Thoracic aorta (tissue), 2 donors: ENCODE measurements at places on chromosomes 7 and 10. TPM values are rescaled to one million over a fixed set of nuclear protein-coding genes. Genes with fewer than 3 reads are reported as not detected.

GRCh38 chr7:147756300-147756699 lies 834.3 kb upstream of the C7orf33 start:
- no peaks in the 10 kb centered on the region for H3K4me1 ChIP-seq
- no peaks in the 10 kb centered on the region for H3K27me3 ChIP-seq
- no peak overlapping the region for H3K27ac ChIP-seq
- H3K36me3 ChIP-seq: no peaks in the 10 kb centered on the region
- H3K4me3 ChIP-seq: no peak overlapping the region

CFAP43 gene
- 0.85 TPM for total RNA-seq

- no peaks in the 10 kb centered on the region for H3K36me3 ChIP-seq
- no peaks in the 10 kb centered on the region for H3K4me1 ChIP-seq
- no peaks in the 10 kb centered on the region for H3K27me3 ChIP-seq
- no peak for DNase-seq
- H3K4me3 ChIP-seq: no peak overlapping the region
Observed at GRCh38 chr7:108140671-108141070, 10.5 kb upstream of the LAMB4 start.

DNA sequence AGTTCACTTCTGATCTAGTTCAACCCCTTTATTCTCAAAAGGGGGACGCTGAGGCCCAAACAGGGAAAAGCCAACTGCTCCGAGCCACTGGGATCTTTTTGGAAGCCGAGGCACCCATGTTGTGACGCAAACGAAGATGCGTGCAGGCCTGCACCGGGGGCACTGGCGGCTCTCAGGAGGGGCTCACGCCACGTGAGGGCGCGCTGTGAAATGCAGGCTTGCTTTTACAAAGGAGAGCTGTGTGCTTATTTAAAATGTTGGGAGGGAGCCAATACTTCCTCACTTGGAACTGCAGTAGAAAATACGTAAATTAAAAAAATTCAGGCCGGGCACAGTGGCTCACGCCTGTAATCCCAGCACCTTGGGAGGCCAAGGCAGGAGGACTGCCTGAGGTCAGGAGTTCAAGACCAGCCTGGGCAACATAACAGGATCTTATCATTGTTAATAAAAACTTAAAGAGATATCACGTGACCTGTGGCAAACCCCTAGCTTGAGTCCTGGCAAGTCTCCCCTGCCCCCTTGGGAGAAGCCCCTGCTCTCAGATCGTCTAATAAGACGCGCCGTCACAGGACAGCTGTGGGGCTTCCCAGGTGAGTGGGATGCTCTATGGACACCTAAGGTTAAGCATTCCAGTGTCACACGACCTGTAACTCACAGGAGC lies 16.3 kb downstream of the BRI3 start:
- H3K27ac ChIP-seq: no peak overlapping the region
- peaks cover 16% of the 10 kb centered on the region for H3K36me3 ChIP-seq
- no peaks in the 10 kb centered on the region for H3K27me3 ChIP-seq

- no peaks in the 10 kb centered on the region for H3K27me3 ChIP-seq
- H3K4me1 ChIP-seq: no peaks in the 10 kb centered on the region
- no peak overlapping the region for H3K4me3 ChIP-seq
Observed at GRCh38 chr7:148914208-148914777, 30.2 kb upstream of the EZH2 start.

DNA sequence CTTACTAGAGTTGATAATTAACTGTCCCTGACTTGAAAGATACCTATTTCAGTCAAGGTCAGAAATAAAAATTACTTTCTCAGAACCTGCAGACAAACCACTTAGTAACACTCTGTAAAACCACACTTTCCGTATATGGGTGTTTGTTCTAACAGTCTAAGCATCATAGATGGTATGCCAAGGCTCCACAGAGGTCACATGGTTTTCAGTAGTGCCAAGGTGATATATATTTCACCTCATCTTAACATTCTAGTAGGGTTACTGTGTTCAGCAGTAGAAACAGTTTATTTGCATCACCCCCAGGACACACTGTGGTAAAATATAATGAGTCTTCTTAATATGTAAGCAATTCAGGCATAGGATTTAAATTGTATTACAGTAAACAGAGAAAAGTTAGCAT lies 61.5 kb downstream of the KCND2 start:
- H3K36me3 ChIP-seq: no peaks in the 10 kb centered on the region
- H3K27me3 ChIP-seq: no peaks in the 10 kb centered on the region
- no peaks in the 10 kb centered on the region for H3K4me1 ChIP-seq
- DNase-seq: no peak
